Activated CD4-positive, alpha-beta T cell treated with anti-CD3 and anti-CD28 coated beads, Interleukin-2, amount 10 ng/mL, durations not matched to agents 7 days and 5 days (primary cell): ENCODE measurements at places on chromosomes 2 and 18.
A peak's percentile ranks its signal among the peaks of the same experiment; 100 is the strongest.

DNA sequence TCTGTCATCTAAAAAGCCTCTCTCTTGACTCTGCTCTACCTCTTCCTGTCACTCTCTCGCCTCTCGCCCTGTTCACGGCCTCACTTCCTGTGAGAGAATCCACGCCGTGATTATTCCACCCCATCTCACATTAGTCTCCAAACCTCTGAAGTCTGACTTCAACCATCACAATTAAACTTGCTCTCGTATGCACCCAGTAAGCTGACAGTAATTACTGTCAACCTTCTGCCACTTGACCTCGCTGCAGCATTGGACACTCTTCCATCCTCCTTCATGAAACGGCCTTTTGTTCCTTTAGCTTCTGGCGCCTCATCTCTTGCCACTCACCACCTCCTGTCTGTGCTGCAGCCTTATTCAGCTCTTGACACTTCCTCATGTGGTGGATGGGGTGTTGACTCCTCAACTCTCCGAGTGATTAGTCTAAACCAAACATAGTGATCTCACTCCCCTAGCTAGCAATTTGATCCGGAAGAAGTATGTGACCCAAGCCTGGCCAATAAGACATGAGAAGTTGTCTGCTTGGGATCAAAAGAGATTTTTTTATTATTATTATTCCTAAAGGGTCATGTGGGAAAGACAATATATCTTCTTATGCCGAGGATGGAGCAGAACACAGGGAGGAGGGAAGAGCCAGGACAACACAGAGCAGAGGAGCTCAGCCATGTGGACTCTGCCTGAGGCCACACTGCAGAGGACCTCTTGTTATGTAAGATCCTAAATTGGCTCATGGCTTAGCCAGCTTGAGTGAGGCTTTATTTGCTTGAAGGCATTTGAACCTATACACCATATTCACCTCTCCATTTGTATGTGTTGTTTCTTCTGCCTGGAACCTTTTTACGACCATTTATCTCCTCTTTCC, 38.4 kb upstream of the MYO1B start:
- peak; percentile 31 for DNase-seq

DNA sequence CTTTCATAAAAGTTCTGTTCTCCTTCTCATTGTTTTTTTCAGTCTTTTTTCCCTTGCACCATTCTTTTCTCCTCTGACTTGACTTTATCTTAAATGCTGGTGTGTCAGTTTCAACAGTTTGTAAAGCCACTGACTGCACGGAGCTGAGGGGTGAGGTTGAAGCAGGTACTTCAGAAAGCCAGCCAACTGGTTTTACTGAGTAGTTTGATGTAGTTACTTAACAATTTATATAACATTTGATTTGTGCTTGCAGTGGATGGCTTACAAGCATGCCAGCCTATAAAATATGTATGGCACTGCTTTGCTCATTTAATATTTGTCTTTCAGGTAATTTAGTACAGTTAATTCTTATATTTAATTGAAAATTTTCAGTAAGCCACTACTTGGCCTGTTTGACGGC, 55.4 kb downstream of the FAM171B start:
- no peak for DNase-seq

DNA sequence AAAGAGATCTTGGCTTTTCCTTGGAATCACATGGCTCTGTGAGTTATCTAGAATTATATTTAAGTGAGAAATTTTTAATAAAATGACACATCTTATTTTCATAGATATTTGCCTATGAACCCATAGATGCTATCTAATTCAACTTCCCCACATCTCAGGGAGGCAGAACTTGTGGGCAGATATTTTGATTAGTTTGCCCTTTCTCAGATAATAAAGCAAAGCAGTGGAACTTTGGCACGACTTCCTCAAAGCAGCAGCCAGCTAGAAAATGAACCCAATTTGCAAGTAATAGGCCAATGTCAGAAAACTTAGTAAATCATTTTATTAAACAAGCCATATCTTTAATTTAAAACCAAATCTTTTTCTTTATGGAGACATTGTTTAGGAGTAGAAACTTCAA, 32.7 kb downstream of the RAB27B start:
- DNase-seq: no peak

- no peak for DNase-seq
Observed at GRCh38 chr2:148903294-148903693, 28.3 kb downstream of the KIF5C start.

- DNase-seq: peak; percentile 46
Observed at GRCh38 chr2:216474925-216475670, 23.5 kb upstream of the RPL37A start.

DNA sequence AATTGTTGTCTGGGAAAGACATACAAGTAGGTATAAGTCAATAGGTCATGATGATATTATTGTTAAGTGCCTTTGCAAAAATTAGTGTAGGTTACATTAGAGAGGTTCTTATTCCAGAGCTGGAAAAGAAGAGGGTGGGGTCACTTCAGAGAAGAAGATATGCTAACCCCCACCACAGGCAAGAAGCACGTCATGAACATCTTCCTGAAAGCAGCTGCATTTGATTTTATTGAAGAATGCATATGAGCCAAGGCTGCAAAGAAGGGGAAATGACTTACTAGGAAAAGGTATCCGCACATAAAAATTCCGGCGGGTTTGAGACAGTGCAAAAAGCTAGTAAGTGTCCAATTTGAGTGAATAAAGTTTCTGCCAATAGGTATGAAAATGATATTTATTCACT, 195.3 kb upstream of the CDH2 start:
- no peak for DNase-seq

DNA sequence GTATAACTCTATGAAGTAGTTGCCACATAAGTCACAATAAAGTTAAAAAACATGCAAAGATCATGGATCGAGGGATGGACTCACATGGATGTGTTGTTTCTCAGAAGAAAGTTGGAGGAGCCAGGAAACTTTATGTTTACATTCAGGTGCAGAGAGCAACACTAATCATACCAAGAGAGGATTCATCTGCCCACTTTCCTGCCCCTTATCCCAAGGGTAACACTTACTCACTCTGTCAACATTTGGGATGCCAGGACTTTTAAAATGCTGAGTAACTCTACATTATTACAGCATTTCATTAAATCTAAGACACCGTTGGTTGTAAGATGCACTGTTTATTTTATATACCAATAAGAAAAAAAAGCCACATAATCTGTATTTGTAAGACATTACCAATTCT, 170.4 kb downstream of the KCNE4 start:
- DNase-seq: no peak
